ENCODE measurements at places on chromosomes 2 and 18.

GRCh38 chr2:227020416-227020815 is 143.6 kb downstream of the COL4A4 start:
- no peak for DNase-seq

DNA sequence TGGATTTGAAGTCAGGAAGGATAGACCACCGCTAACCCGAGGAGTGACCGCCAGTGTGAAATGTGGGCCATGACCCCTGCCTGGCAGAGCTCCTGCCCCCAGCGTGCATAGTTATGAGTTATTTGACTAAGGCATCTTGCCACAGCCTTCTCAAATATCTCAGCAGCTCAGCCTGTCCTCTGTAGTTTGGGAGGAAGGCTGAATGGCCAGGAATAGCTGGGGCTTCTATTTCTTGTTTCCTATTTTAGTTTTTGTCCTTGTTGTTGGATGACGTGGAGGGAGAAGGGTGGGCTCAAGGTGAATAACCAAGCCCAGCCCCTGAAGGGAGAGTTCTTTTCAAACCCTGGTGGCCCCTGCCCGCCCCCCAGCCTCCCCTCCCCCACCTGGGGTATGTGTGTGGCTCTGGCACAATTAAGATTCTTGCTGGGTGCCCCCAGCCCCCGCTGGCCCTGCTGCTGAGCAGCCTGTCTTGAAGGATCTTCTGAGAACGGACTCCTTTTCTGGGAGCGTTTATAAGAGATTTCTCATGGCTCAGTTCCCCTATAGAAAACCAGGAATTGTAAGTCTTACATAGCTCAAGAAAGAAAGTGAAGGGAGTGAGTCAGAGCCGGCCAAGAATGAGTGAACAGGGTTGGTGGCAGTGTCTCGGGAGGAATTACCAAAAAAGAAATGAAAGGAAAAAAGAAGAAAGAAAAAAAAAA is 157.4 kb downstream of the GLI2 start:
- DNase-seq, result no peak

DNA sequence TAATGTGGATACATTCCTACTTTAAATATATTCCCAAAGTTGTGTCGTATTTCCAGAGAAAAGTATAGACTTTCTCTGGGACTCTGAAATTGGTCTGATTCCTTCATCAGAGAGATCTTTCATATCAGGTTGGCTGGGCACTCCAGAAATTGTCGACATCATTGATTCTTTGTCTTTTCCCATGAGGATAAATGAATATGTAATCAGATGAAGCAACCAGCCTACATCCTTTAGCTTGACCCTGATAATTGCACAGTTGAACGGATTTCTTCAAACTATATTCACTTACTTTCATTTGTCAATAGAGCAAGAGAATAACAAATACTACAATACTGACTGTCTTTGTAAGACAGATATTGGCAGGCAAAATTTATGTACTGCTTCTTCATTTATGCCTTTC is 680.2 kb upstream of the LRRTM4 start:
- DNase-seq, result no peak

GRCh38 chr18:58196164-58196563 is 152.1 kb downstream of the NEDD4L start:
- no peak for DNase-seq

DNA sequence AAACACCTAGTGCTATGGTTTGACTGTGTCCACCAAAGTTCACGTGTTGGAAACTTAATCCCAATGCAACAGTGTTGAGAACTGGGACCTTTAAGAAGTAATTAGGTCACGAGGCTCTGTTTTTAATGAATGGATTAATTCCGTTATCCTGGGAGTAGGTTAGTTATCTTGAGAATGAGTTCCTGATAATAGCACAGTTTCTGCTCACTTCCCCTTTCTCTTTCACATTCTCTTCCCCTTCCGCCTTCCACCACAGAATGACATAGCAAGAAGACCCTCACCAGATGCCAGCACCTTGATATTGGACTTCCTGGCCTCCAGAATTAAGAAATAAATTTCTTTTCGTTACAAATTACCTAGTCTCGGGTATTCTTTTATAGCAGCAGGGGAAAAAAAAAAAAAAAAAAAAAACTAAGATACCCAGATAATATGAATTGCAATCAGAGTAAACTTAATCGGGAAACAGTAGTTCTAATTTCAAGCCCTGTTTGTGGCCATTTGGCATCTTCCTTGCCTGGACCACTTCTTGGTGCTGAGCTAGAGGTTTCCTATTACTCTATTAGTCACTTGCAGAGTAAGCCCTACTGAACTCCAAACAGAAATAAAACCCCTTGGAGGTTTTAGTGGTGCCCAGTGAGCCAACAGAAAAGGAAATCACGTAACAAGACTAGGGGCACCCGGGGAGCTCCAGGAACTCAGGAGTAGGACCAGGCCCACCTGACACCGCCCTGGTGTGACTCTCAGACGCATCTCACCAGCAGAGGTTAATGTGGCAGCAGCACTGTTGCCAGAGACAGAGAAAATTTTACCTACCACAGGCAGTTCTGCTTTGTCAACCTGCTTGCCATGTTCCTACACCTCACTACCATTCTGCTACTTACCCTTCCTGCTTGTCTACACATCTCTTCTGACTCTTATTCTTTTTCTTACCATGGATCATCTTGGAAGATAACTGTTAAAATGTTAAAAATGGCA is 147.6 kb upstream of the CAB39 start:
- no peak for DNase-seq

DNA sequence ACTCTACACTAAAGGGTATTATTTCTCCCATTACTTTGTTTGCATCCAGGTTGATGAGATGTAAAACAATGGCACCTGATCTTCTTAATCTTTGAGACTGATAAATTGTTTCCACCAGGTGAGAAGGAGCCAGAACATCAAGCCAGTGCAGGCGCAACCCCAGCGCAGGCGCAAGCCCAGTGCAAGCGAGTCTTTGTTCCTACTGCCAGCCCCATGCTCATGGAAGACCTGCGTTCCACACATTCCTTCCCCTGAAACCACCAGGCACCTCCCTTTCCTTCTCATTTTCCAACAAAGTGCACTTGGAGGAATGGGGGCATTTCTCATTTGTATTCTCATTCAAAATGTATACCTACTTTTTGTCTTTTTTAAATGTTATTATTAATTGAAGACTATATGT is 188.7 kb upstream of the SMAD2 start:
- no peak for DNase-seq

GRCh38 chr2:133636287-133636686 is 68.0 kb upstream of the NCKAP5 start:
- DNase-seq, result no peak

DNA sequence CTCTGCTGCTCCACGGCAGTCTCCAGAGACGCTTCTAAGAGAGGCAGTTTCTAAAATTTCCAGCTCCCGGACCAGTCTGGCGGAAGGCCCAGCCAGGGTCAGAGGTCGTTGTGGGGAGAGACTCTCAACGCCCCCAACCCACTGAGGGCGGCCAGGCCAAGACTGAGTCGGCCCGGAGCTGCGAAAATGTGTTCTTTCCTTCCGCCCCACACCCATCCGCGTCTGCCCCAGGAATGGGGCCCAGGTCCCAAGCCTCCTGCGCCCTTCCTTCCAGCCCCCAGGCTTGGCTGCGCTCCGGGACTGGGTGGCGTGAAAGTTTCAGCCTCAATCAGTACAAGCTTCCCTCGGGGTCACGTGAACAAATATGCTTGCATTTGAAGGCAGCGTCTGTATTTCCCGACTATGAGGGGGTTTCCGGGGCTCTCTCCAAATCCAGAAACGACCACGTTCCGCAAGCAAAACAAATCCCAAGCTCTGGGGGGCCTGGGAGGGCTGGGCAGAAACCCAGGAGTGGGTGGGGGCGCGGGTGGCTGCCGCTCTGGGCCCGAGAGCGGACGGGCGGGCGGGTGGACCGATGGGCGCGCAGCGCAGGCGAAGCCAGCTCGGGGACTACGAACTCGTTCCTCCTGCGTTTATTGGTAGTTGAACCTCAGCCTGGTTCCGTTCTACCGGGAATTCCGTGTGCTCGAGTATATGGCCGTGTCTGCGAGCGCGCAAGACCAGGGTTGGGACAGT is 3.3 kb downstream of the HOXD3 start:
- no peak for DNase-seq

GRCh38 chr18:79919089-79919488 is 32.4 kb downstream of the SLC66A2 start:
- DNase-seq, result no peak

DNA sequence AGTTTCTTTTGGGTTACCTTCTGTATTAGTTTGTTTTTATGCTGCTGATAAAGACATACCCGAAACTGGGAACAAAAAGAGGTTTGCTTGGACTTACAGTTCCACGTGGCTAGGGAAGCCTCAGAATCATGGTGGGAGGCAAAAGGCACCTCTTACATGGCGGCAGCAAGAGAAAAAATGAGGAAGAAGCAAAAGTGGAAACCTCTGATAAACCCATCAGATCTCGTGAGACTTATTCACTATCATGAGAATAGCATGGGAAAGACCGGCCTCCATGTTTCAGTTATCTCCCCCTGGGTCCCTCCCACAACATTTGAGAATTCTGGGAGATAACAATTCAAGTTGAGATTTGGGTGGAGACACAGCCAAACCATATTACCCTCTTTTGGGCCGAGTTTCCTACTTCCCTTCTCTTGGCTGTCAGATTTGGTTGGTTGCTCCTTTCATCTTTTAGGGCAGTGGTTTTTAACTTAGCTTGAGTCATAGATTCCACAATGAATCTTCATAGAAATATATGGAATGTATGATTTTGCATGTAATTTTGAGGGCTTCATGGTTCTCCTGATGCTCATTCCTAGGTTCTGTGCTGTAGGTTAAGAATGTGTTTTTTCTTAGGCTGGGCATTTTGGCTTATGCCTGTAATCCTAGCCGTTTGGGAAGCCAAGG is 44.2 kb downstream of the CEP192 start:
- no peak for DNase-seq

DNA sequence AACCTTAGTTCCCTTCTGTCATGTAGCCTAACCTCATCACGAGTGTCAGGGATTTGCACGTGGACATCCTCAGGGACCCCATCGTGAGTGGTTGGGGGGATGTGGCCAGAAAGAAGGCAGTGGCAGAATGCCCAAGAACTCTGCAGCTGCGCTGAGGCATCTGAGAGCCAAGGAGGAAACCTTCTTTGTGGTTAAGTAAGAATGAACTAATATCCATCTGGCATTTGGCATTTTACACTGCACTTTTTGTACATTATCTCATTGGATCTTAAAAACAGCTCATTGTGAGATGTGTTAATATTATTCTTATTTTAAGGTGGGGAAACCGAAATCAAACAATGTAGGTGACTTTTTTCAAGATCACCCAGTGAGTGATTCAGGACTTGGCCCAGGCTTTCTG is 32.6 kb upstream of the APCDD1 start:
- no peak for DNase-seq

- DNase-seq, result no peak
Observed at GRCh38 chr18:48405978-48406377, 3.2 kb downstream of the ZBTB7C start.

- DNase-seq, result no peak
Observed at GRCh38 chr2:238868067-238868524, 20.2 kb downstream of the TWIST2 start.

DNA sequence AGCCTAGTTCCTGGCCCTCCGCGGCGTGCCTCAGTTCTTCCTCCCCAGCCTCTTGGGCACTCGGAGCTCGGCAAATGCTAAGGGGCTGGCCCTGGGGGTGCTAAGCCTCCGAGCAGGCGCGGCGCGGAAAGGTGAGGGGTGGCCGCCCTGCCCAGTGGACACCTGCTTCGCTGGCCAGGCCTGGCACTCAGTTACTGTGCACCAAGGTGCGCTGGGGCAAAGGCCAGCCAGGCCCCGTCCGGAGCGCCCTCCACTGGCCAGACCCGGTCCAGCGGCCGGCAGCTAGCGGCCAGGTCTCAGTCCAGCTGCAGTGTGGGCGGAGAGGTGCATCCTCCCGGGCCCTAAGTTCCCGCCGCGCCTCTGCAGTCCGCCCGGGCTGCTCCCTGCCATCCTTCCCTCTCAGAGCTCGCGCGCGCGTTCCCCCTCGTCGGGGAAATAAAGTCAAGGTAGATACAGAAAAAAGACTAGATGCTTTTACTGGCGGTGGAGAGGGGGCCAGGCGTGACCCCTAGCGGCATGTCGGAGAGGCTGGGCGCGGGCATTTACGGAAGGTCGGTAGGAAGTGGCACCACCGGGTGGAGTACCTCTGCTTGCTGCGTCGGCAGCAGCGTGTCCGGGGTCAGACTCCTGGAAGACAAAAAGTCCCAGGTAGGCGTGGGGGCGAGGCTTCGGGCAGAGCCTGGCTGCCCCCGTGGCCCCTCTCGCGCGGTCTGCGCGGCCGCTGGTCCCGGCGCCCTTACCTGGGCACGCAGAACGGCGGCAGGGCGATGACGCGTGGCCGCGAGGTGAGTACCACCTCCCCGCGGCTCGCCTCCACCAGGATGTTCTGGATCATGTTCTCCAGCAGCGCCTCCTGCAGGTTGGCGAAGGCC is 9.4 kb upstream of the CRYBA2 start:
- DNase-seq, result no peak

DNA sequence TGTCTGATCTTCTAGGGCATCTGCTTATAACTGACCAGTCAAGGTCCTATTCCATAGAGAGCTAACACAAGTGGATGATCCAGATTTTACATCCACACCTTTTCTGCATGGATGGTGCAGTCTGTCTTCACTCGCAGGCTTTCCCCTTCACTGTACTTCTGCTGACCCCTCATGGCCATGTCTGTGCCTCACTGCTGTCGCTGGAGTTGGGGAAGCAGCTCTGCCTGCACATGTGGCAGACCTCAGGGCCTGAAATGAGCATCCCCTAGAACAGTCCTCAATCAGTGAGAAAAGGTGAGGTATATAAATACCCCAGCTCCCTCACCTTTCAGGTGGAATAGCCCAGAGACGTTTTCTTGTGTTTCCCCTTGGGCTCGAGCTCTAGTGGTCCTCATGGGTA is 233.8 kb downstream of the ANKRD36B start:
- no peak for DNase-seq

DNA sequence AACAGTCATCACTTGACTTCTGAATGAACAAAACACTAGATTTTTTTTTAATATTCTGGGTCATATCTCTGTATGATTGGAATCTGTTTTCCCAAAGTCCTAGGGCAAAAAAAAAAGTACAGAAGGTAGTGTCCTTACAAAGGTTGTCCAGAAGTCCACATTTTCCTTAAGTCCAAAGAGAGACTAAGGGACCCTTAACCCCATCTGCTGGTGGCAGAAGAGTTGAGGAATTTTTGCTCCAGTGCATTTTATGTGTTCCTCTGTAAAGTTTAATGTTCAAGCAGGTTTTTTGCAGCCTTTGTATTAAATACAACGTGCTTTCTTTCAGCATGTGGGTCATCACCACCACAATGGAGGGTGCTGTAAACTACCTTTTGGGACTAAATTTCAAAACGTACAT is 215.9 kb downstream of the SP3 start:
- DNase-seq, result no peak

GRCh38 chr2:222706616-222707015 is 35.2 kb downstream of the MOGAT1 start:
- no peak for DNase-seq

- DNase-seq, result no peak
Observed at GRCh38 chr2:64524604-64525316, 632 bp downstream of the AFTPH start.
